Brain pericyte (primary cell): ENCODE measurements at places on chromosomes 16 and 17.

- no peak for DNase-seq
These were observed 7.6 kb upstream of the C17orf107 start for GRCh38 chr17:4891411-4892410.

DNA sequence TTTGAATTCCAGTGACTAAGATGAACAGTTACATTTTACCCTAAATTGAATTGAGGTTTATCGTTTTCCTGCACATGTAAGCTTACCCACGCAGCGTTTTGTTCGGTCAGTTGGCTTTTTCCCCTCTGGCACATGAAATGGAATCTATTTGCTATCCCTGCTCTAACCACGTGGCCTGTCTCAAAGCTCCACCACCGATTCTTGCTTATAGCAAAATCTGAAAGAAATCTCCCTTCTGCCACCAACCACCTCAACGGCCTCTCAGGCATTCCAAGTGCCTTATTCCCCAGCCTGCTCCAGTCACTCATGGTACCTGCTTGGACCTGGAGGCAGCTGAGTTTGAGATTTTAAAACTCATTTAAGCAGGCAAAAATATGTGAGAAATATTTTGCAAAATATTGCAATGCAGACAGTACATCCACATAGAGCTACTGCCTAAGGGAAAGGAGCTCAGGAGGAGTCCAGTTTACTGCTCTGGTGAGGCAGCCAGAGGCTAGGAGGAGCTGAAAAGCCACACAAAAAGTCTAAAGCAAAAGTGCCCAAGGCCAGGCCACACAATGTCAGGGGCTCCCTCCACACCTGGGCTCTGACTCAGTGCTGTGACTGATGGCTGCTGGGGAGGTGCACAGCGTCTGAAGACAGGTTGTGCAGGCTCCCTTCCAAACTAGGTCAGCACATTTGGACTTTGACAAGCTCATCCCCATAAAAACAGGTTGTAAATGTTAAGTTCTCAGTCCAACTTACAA lies 26.4 kb downstream of the ARHGAP17 start:
- no peak for DNase-seq

GRCh38 chr16:9598731-9599083 lies 507.3 kb downstream of the HAPSTR1 start:
- DNase-seq, result no peak

DNA sequence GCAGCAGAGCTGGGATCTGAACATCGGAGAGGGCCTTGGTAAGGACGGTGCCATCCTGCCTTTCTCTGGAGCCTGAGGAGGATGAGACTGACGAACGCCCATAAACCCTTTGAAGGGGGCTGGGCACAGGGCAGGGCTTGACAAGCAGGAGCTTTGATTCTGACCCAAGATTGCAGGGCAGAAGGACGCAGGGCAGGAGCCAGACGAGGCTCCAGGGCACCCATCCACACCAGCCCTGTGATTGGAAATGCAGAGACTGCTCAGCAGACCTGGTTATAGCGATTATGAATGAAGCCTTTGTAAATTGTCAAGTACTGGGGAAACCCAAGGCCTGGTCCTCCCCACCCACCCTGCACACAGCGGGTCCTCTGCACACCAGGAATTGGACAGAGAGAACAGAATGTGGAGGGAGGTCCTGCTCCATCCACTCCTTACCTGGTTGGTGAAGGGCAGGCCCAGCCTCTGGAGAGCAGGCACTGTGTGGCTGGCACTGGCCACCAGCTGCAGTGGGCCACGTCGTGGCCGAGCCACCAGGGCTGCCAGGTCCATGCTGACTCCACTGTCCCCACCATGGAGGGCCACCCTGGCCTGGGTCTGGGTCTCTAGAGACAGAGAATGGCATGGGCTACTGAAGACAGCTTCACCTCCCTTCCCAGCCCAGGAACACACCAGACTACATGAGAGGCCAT lies 68.8 kb downstream of the RMI2 start:
- no peak for DNase-seq

- no peak for DNase-seq
These were observed 3.1 kb upstream of the ADORA2B start for GRCh38 chr17:15941781-15942180.

GRCh38 chr17:30117675-30118081 lies 1.1 kb downstream of the NSRP1 start:
- no peak for DNase-seq

DNA sequence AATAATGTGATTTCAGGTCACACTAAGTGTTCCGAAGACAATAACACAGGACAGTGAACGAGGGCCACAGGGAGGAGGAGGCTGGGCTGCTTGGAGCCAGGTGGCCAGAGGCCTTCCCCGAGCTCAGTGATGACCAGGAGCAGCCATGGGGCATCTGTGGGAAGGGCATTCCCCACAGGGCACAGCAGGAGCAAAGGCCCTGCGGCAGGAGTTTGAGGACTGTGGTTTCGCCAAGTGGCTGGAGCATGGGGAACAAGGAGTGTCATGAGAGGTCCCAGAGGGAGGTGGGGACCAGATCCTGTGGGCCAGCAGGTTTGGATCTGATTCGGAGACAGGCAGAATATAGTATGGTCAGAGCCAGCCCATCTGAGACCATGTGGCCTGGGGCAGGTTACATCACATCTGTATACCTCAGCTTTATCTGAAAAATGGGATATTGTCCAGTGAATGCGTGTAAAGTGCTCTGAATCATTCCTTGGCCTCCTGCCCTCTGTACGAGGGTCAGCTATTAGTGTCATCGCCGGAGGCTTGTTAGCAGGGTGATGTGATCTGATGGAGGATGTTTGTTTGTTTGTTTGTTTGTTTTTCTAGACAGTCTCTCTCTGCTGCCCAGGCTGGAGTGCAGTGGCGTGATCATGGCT lies 176.8 kb downstream of the KATNIP start:
- no peak for DNase-seq

GRCh38 chr17:54239291-54239690 lies 416.6 kb downstream of the KIF2B start:
- no peak for DNase-seq

GRCh38 chr16:68776821-68777485 lies 39.9 kb downstream of the CDH1 start:
- no peak for DNase-seq

- no peak for DNase-seq
These were observed 16.3 kb upstream of the AMZ2 start for GRCh38 chr17:68231541-68231940.

GRCh38 chr16:66495440-66495839 lies 54.5 kb downstream of the TK2 start:
- DNase-seq, result no peak

- DNase-seq, result no peak
These were observed 250.8 kb upstream of the RPL38 start for GRCh38 chr17:73952480-73953205.

GRCh38 chr16:49486400-49486799 lies 112.8 kb downstream of the C16orf78 start:
- no peak for DNase-seq

- DNase-seq, result no peak
These were observed 102.1 kb downstream of the CLEC16A start for GRCh38 chr16:11046382-11046931.

GRCh38 chr16:19389246-19389645 lies 28.4 kb upstream of the TMC5 start:
- DNase-seq, result no peak

GRCh38 chr17:73650140-73650539 lies 5.9 kb upstream of the SDK2 start:
- no peak for DNase-seq

- DNase-seq, result no peak
These were observed 367.8 kb upstream of the SOX9 start for GRCh38 chr17:71753070-71753469.

- DNase-seq, result no peak
These were observed 28.7 kb upstream of the FOXF1 start for GRCh38 chr16:86481607-86482006.

DNA sequence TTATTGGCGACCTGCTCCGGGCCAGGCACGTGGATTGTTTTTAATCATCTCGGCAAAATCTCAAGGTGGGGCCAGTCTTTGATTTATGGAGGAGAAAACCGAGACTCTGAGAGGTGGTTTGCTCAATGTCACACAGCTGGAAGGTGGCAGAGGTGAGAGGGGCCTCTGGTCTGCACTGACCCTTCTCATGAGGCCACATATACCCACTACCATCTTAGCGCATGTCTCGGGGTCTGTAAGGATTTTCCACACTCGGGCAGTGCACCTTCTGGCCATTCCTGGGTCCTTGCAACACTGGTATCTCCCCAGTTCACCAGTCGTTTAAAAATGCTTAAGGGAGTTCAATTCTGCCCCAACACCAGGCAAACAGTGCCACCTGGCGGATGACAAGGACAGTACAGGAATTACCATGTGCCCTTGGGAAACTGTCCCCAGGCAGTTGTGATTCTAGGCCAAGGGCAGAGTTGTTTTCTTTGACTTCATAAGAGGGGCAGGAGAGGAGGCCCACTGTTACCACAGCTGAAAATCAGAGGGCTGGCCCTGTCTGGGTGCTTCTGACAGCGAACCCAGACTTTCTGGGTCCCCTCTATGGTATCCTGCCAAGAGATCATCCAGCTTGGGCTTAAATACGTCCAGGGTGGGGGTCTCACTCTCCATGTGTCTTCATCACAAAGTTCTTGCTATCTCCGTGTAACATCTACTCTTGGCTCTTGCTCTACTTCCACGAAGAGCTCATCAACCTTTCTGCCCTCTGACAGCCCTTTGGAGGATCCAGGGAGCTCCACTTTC lies 39.4 kb upstream of the RAI1 start:
- no peak for DNase-seq

- DNase-seq, result no peak
These were observed 125.2 kb downstream of the C16orf78 start for GRCh38 chr16:49498666-49499413.

DNA sequence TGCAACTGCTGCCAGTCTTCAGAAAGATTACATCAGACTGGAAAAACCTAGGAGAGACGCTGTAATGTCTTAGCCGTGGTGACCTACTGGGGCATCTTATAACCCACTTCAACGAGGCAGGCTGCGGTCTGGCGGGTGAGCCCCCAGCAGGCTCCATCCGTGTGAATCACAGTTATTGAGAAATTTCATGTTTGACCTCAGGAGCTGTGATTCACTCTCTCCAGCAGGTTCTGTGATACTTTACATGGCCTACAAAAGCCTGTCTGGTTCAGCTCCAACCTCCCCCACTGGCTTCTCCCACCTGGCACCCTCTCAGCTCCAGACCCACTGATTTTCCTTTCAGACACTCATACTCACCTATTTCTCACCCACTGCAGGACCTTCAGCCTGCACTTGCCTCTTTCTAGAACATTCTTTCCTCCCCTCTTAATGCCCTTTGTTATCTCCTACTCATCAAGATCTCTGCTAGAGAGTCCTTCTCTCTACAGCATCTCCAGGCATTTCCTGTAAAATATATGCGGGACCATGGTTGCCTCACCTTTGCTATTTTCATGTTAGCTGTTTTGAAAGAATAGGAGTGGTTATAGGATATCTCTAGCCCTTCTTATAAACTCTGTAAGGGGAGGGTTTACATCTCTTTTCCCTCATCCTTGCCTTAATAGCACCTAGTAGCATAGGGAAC lies 227.9 kb downstream of the MAF start:
- DNase-seq, result no peak

- DNase-seq, result no peak
These were observed 15.7 kb downstream of the CRLF3 start for GRCh38 chr17:30808785-30809286.

DNA sequence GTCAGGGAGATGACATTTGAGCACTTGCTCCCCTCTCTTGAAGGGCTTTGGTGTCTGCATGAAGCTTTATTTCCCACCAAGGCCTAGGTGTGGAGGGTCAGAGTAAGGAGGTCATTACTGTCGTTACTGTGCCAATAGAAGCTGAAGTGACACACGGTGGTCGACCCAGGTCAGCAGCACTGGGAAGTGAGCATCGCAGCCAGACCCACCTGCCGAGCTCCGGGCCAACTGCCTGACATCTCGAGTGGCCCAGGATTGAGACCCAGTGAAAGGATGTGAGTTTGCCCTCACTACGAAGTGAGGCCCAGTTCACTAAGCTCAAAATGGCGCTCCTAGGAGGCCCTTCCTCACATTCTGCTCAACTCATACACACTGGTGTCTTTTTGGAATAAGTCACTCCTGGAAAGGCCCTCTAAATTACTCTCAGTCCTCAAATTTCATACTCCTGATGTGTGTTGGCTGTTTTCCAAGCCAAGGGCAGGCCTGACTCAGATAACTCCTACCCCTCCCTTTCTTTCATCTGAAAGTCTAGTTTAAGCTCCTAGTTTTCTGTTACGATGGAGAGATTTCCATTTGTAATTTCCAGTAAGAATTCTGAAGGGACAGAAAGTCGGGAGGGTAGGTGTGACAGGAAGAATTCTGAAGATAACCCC lies 200.4 kb downstream of the LGALS9B start:
- DNase-seq, result no peak

DNA sequence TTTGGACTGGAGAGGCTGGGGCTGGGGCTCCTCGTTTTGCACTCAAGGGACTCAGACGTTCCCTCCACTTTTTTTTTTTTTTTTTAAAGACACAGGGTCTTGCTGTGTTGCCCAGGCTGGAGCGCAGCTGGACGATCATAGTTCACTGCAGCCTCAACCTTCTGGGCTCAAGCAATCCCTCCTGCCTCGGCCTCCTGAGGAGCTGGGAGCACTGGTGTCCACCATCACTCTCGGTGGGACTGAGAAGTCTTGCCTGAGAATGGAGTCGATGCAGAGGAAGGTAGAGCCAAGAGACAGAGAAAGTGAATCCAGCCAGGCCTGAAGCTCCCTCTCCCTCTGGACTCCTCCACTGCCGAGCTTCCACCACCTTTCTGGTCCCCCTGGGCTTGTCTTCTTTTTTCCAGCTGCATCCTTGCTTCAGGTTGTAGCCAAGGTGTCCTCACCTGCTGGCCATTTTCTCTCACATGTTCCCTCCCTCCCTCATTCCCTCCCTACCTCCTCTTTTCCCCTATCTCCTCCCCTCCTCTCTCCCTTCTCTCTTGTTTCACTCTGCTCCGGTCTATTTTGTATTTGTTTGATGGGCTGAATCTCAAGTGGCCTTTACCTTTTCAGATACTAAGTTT lies 233.8 kb downstream of the SNX29 start:
- DNase-seq, result no peak

GRCh38 chr16:64615630-64616280 lies 506.1 kb downstream of the CDH11 start:
- peak; percentile 40 for DNase-seq

- no peak for DNase-seq
These were observed 6.7 kb downstream of the TOM1L1 start for GRCh38 chr17:54907376-54907775.

- DNase-seq, result no peak
These were observed 15.5 kb downstream of the NEUROD2 start for GRCh38 chr17:39591958-39592954.

DNA sequence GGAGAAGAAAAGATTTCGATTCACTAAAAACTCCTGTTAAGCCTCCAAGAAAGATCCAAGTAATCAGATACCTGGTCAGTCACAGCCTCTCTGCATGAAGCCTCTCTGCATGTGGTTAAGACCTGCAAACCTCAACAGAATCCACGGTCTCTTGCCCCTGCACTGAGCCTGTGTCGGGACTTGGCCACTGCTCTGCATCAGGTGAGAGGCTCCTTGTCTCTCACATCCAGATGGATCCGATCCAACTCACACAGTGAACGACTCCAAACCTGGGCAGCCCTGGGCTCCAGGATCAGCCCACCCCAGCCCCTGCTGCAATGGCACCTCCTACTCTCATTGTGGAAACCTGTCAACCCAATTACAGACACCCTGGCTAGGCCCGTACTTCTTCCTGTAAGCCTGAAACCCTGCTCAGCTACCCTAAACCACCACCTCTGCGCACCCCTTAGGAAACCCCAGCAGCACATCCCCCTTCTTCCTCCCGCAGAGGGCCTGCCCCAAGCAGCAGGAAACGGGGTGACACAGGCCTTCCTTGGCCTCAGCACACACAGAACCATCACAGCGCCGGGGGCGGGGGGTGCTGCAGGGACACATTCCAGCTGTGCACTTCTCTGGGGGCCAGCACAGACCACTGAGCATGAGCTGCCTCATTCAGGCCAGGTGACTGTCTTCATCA lies 129.5 kb downstream of the ANKRD11 start:
- no peak for DNase-seq

- DNase-seq, result no peak
These were observed 3.7 kb downstream of the ZDHHC7 start for GRCh38 chr16:85007496-85008214.
